ENCODE measurements at places on chromosomes 4 and X.

GRCh38 chrX:153398275-153398960 is 2.7 kb downstream of the PNMA6E start:
- DNase-seq: no peak

GRCh38 chr4:39621582-39621981 is 17.1 kb downstream of the SMIM14 start:
- DNase-seq: no peak

DNA sequence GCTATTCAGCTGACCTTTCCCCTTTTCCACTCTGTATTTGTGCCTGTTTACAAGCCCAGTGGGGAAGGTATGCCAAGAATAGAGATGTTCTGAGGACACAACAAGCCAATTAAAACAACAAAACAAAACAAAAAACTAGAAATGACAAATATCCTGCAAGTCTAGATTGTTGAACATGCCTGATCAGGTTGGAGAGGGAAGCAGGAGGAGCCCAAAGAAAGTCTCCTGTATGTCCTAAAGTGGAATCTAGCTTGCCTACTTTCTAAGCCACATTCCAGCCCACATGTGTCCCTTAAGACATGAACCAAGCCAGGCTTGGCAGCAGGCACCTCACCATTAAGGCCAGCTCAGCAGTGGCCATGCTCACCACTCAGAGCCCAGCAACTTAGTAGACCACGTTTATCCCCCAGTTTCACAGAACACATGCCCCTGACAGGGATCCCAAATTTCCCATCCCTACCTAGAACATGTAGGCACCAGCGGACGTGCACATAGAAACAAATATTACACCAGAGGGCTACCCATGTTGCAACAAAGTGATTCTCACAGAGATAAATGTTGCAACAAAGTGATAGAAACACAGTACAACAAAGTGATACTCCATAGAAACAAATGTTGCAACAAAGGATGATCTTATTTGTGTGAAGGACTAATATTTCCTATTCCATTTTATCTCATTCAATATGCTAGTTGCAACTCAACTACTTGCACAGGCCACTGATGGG is 48.3 kb downstream of the CD99L2 start:
- no peak for DNase-seq

- DNase-seq: no peak
Measured at GRCh38 chr4:36043901-36044300, 200.4 kb downstream of the ARAP2 start.

GRCh38 chr4:24858026-24858425 is 54.8 kb downstream of the CCDC149 start:
- peak; percentile 85 for DNase-seq

DNA sequence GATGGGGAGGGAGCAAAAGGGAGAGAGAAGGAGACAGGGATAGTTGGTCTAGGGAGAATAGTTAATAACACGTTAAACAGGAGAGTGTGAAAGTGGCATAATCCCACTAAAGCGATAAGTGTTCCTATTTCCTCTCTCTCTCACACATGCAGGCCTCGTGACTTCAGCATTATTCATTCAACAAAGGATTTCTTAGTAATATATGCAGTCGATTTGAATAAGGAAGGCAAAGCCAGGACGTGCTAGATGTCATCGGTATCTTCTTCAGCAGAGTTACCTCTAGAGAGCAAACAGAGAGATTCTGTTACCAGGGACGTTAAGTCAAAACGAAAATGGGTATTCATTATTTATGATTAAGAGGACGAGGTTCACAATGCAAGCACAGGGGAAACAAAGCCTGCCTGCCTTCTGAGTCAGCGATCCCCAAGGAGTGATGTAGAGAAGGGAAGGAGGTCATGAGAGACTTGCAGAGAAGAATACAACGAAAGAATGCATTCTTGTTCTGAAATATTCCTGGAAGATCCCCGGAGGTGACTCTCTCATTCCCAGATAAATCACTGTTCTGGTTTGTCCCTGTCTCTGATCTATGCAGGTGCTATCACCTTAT is 1048.4 kb downstream of the NLGN4X start:
- DNase-seq: no peak

- DNase-seq: no peak
Measured at GRCh38 chr4:159684061-159684460, 581.2 kb downstream of the RAPGEF2 start.

DNA sequence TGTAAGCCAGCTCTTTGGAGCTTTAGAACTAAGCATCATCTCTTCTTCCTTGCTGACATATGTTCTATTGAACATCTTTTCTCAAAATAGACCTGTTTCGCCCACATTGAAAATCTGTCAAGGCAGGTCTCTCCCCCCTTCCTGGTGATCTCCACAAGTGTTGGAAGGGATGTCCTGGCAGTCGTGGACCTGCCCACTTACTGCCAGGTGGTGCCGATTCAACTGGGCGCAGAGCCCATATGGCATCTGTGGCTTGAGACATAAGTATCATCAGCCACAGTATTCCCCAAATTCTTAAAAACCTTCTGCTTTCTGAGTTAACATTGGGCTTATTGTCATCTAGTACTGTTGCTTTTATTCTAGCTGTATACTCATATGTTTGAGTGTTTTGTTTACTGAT is 969.3 kb upstream of the FTHL17 start:
- DNase-seq: no peak

GRCh38 chr4:183659872-183660242 is 764 bp downstream of the TRAPPC11 start:
- no peak for DNase-seq

Data from GM04503 (cell line).